ENCODE measurements at places on chromosomes 7 and 10.

GRCh38 chr10:93913706-93914105, 19.9 kb downstream of the SLC35G1 start:
- DNase-seq: no peak

GRCh38 chr7:73429622-73430505, 3.7 kb upstream of the FZD9 start:
- no peak for DNase-seq

- no peak for DNase-seq
Observed at GRCh38 chr10:34710391-34710751, 104.7 kb downstream of the PARD3 start.

GRCh38 chr7:7414791-7415603, 120.7 kb downstream of the COL28A1 start:
- DNase-seq: no peak

DNA sequence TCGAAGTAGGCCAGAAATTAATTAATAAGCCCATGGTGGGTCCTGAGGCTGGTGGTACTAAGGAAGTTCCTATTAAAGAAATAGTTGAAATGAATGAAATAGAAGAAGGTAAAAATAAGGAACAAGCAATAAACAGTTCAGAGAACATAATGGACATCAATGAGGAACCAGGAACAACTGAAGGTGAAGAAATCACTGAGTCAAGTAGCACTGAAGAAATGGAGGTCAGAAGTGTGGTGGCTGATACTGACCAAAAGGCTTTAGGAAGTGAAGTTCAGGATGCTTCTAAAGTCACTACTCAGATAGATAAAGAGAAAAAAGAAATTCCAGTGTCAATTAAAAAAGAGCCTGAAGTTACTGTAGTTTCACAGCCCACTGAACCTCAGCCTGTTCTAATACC, 36.0 kb downstream of the SLK start:
- no peak for DNase-seq

DNA sequence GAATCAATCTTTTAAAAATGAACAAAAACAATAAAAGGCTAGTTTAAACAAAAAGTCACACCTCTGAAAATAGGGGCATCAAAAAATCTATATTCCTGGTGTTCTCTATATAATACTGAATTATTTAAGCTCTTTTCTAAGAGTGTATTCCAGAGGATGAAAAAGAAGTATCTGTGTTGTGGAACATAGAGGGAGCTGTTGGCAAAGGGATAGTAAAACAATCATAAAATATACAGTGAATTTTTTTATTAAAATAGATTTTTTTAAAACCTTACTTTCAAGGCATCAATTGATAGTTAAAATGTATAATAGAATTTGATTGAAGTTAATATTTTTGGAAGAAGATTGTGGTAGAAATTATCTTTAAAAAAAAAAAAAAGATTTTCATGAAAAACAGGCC, 1409.1 kb upstream of the CELF2 start:
- no peak for DNase-seq

GRCh38 chr7:24411226-24411625, 127.2 kb downstream of the NPY start:
- DNase-seq: no peak

DNA sequence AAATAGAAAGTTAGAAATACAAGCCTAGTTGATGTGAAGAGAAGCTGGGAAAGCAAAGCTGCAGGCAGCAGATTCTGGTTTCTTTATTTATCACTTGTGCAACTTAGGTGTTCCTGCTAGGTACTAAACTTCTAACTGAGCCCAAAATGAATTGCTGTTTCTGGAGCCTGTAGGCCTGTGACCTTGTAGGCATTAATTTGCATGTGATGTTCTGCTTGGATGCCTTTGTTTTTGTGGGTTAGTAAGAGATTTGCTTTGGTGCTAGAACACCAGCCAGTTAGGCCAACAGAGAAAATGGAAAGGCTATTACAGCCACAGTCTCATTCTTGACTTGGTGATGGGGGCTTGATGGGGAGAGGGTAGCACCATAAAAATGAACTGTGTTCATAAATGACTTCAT, 370.7 kb downstream of the PPP1R3A start:
- no peak for DNase-seq

DNA sequence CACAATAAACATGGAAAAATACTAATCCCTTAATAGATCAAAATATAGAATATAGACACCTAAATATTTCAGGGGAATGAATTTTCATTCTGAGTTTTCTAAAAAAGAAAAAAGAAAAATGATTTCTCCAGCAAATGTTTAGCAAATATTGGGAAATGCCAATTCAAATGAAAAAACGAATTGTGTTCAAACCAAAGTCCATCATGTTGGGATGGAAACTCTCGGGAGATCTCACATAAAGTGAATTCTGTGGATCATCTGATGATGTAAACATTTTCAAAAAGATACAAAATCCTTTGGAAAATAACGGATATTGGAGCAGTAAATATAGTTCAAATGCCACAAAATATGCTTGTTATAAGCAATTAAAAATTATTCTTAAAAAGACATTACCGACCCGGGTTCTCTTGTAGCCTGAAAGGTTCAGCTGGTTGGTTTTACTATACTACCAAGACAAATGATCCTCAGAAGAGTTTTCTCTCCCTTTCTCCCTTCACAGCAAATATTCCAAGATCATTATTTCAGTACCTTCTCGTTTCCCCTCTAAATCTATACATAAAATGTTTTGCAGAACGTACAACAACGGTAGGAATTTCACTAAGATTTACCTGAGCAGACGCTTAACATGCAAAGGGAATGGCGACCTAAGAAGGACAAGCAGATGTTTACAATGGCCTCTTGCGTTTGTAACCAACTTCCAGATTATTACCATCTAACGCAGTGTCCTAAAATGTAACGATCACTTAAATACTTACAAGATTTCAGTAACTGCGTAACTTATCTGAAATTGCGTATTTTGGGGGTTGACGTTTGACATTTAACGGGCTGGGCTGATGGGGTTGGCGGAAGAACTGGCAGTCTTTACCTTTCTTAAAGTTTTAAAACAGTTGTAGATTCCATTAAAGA, 2.5 kb downstream of the HOXA13 start:
- DNase-seq: no peak

GRCh38 chr10:73941300-73941699, 30.4 kb downstream of the PLAU start:
- no peak for DNase-seq

DNA sequence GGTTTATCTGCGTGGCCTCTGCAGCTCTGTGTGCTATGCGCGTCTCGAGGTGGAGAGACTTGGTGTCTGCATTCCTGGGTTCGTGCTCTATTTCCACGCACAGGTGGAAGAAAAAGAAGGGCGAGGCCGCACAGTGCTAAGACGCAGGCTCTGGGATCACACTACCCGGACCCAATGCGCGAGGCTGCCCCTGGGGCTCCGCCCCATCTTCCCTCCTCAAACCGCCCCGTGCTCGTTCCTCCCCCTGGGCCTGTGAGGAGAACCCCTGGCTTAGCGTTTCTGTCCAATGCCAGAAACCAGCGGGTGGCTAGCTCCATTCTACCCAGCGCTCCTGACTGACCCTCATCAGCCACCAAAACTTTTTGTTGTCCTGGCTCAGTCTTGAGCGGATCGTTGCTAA, 143.1 kb downstream of the DYNC2I1 start:
- no peak for DNase-seq

- DNase-seq: no peak
Observed at GRCh38 chr7:10022957-10023356, 950.7 kb upstream of the PHF14 start.

DNA sequence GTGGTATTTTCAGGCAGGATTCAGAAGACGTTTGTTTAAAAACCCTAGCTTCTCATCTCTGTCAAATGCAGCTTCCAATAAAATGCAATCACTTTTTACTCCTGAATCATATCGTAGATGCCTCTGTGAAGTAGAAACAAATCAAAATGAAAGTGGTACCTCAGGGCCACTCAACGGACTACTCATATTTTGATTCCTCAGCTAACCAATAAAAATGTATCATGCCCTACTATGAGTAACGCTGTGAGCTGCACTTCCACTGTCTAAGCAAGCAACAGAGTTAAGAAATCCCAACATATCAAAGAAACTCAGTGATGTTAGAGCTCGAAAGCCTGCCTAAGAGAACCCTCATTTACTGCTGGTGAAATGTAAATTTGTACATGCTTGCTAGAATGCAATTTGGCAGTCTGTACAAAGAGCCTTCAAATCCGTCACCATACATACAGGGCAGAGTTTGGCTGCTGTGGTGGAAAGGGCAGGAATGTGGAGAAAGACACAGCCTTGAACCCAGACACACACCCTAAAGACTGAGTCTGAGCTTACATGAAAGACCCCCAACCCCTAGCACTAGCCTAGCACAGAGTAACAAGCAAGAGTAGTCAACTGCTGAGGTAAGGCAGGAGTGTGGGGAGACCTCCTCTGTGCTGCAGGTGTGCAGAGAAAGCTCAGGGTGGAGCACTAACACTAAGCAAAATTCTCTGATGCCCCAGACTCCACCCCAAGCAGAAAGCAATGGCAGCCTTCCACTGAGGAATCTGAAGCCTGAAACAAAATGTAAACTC, 151.5 kb downstream of the ANK3 start:
- DNase-seq: no peak

DNA sequence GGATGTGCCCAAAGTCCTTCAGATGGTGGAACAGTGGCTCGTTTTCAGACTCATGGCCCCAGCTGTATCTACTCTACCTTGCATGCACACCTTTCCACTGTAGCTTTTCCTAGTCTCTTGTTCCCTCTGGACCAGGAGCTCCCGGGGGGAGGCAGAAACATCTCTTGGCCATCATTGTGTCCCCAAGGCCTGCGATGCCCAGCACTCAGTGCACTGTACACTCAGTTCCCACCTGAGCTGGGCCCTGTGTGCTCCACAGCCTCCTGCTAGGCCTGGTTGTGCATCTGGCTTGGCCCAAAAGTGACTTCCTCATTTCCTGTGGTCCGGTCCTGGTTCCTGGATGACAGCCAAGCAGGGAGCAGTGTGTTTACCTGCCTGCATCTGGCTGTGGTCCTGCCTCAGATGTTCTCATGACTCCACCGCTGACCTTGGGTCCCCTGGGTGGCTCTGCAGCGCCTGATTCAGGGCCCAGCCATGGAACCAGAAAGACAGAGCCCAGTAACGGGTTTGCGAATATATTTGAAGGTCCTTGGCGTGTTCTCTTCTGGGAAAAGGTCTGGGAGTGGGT, 9.9 kb upstream of the DOCK1 start:
- peak; percentile 61 for DNase-seq

GRCh38 chr7:30460246-30460633, 18.3 kb downstream of the NOD1 start:
- DNase-seq: no peak

DNA sequence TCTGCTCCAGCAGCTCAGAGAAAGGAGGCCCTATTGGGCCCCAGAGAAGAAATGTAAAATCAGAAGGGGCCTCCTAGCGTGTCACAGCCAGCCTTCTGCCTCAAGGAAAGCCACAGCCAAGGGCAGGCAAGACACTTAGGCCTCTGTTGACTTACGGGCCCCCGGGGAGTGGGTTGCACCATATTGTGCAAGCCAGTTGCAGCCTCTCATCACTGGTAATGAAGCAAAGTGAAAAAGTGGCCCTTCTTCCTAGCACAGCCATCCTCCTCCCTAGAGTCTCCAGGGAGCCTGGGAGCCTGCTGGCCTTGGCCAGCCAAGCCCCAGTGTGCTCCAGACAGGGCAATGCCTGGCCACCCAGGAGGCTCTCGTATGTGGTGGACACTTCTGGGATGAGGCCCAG, 56.2 kb upstream of the GDF10 start:
- peak; percentile 73 for DNase-seq

GRCh38 chr10:52284416-52285013, 29.6 kb upstream of the DKK1 start:
- DNase-seq: no peak

- no peak for DNase-seq
Observed at GRCh38 chr7:84247591-84247990, 53.0 kb upstream of the SEMA3A start.

DNA sequence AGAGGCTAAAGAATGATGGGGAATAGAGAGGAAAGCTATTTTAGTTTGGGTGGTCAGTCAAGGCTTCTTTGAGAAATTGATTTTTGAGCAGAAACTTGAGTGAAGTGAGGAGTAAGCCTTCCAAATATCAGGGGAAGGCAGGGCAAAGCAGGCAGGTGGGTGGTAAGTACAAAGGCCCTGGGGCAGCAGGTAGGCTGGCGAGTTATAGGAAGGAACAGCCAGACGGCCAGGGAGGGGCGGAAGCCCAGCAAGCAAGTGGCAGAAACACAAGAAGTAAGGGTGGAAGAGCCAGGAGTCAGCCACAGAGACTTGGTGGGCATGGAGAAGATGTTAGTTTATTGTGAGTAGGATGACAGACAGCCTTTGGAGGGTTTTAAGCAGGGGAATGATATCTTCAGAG, 34.9 kb downstream of the VWA2 start:
- DNase-seq: peak; percentile 20

DNA sequence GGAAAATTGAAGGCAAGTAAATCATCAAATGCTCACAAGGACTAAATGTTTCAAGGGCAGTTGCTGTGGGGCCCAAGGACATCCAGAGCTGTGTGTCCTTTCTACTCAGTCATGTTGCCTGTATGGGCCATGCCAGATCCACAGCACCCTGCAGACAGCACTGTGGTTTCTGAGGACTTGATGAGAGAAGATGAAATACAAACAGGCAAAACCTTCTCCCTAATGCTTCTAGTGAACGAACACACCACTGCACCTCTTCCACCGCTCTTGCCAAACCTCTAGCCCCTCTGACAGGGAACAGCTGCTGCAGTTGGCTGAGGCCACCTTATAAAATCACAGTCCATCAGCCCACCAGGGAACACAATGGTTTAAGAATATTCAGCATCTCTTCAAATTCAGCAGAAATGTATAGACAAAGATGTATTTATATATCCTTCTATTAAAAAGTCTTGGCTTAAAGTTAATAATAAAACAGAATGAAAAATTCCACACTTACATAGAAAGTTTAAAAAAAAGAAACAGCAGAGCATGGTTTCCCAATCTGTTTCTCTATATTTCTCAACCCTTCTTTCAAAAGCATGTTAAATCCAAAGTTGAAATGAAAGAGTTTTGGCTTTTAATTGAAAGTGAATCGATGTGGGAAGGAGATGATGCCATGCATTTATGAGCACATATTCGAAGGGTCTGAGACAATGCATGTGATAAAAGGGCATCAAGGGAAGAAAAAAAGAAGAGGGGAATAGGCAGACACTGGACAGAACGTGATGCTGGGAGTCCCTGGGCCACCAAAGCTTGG, 14.0 kb downstream of the CYP3A7 start:
- no peak for DNase-seq

- no peak for DNase-seq
Observed at GRCh38 chr7:157497744-157498651, 161.2 kb downstream of the DNAJB6 start.

DNA sequence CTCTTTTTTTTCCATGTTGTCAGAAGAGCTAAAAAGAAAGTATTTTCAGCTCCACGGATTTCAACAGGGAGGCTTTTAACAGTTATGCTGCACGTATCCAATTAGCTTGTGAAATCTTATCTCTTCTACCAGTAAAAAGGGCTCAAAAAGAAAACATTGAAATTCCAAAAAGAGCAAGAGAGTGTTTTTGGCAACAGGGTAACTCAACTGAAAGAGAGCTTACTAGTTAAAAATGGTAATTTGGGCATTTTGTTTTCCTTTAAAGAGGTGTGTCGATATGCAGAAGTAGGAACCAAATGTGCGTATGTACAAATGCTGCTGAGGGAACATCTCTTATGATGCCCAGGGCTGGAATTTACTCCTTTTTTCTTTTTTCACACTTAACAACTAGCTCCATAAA, 292.8 kb downstream of the PRKG1 start:
- no peak for DNase-seq

GRCh38 chr7:108109221-108109908, 20.8 kb downstream of the LAMB4 start:
- DNase-seq: no peak

- peak; percentile 78 for DNase-seq
Observed at GRCh38 chr10:48634198-48634983, 29.5 kb upstream of the ARHGAP22 start.
